ENCODE measurements at places on chromosomes 1 and 21.

DNA sequence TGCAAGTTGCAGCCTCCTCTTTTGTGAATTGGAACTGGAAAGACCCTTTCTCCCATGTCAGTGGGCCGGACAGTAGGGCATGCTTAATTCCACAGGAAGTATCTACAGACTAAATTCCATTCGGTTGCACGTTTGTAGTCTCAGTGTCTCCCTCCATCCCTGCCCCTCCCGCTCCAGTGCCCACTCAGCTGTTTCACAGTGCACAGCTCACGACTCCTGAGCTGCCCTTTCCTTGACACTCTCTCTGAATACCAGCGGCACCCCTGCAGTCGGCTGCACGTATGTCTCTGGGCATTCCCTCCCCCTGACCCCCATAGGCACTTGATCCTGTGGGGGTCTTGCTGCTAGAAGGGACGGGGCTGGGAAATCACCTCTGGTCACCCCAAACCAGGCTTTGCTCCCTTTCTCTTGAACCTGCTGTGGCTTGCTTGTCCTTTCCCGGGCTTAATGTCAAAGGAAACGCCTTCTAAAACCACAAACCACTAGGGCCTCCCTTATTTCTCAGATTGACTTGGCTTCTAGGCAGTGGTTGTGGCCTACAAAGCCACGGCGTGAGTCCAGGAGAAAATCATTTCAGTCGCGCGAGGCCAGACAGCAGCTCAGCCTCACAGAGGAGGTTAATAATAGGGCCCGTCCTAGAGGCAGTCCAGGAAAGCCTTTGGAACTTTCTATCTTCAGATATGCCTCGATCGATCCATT is 365.3 kb upstream of the PROX1 start:
- DNase-seq: no peak

DNA sequence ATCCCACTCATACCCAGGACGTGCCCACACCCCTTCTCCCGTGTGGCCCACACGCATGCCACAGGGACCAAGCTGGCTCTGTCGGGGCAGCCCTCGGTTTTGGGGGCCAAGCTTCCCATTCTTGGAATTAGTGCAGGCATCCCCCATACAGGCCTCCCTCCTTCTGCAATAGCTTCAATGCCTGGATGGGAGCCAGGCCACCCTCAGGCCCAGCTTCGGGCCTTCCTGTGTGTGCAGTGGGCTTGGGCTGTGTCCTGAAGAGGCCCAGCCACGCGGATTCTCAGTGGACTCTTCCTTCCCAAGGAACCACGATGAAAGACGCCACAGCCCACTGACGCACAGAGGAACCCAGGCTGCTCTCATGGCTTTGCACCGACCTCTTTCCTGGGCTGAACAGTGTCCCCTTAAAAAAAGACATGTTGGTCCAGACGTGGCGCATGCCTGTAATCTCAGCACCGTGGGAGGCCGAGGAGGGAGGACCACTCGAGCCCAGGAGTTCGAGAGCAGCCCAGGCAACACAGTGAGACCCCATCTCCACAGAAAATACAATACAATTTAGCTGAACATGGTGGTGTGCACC is 3.4 kb downstream of the KRTAP10-11 start:
- no peak for DNase-seq

- no peak for DNase-seq
Measured at GRCh38 chr1:30830537-30830936, 73.0 kb upstream of the LAPTM5 start.

GRCh38 chr1:35470977-35471613 is 86.1 kb downstream of the KIAA0319L start:
- no peak for DNase-seq

DNA sequence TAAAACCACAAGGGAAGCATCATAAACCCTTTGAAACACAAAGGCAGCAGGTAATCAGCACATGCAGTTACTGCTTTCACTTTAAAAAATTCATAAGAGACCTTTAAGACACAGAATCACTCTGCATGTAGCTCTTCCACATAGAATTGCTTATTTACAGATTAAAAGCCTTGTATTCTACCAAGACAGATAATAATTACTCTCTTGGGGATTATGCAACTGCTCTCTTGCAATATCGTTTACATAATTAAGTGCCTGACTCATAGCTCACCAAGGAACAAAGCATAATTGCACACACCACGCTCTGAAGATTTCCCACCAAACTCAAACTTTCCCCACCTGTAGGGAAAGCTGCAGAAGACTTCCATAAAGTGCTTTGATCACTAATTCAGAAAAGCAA is 87.9 kb downstream of the VAV3 start:
- DNase-seq: no peak

- DNase-seq: no peak
Measured at GRCh38 chr1:85195703-85196102, 5.1 kb downstream of the SYDE2 start.

All from coronary artery (tissue), 2 donors.